Fibroblast of skin of left biceps (primary cell): ENCODE measurements at places on chromosomes 2 and 18.

DNA sequence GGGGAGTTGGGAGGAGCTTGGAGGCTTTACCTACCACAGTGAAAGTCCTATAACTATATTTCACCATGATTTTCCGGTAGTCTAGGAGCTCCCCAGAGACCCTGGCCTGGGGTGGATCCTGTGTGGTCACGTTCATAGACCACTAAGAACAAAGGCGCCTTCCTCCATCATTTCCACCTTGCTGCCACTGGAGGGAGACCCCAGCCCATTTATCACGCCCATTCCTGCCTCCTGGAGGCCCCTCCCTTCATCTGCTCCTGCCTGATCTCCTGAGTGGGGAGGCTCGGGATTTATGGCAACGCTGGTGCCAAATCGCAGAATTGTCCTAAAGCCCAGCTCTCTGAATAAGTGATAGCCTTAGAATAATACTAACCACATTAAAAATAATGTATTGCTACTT lies 507.6 kb upstream of the SPHKAP start:
- DNase-seq = no peak

DNA sequence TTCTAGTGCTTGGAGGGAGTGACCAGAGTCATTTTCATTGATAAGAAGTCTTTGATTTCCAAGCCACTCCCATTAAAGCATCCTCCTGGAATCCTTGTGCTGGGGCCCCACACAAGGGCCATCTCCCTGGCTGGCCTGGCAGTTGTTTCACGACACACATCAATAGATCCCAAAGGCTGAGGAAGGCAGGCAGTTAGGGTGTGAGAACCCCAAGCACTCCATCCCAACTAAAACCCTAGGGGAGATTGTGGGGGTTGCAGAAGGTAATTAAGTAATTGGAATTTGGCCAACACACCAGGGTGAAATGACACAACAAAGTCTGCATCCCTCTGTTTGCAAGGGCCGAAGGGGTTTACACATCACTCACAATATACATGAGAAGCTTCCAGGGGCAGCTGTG lies 578.1 kb upstream of the SYT4 start:
- no peak for DNase-seq

- no peak for DNase-seq
Observed at GRCh38 chr2:86785456-86785855, 5.3 kb downstream of the CD8A start.

- no peak for DNase-seq
Observed at GRCh38 chr2:1788478-1788959, 44.2 kb upstream of the PXDN start.

- no peak for DNase-seq
Observed at GRCh38 chr2:72543497-72544216, 282.2 kb downstream of the EXOC6B start.

DNA sequence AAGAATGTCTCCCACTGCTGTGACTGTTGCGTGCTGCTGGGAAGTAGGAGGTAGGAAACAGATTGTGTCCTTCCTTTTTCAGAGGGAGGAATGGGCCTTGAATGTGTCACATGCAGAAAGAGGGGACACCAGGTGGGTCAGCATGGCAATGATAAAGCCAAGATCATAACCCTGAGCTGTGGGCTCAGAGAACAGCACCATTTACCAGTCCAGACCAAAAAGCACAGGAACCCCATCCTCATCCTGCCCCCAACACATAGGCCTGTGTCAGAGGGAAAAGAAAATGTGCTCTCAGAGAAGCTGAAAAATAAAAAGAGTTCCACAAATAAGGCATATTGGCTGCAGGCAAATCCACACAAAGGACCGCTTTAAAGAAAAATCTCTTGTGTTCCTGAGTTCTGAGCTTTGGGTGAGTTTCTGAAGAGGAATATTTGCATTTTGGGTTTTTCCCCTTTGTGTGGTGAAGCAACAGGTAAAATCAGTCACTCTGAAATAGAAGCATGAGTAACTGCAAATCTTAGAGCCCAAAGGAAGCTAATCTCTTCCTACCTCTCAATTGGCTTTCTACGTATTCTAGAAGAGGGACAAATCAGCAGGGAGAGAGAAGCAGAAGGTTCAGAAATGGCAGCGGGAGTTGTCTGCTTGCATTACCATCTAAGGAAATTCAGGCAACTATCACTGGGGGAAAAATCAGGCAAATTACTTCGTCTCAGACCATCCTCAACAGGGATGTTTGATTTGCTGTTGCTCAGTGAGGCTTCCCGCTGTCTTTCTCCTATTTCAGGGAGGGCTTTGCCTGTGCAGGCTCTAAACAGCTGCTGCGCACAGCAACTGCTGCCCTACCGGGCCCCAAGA lies 106.8 kb downstream of the BCL11A start:
- DNase-seq = no peak

GRCh38 chr2:42169874-42170521 lies 845 bp downstream of the EML4 start:
- no peak for DNase-seq

DNA sequence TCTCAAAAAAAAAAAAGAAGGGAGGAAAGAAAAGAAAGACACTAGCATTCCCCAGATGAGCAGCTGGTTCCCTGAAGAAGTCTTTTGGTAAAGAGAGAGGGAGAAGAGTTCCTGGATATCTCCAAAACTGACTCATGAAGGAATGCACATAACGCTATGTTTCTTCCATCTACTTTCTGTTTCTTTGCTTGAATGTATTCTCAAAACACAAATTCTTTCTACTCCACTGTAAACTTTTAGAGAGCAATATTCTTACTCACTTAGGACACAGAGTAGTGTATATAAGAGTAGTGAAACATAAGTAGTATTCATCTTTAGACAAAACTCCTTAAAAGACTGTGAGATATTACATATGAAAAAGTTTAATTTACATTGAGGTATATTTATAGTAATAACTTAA lies 64.2 kb downstream of the TRIP12 start:
- DNase-seq = no peak

DNA sequence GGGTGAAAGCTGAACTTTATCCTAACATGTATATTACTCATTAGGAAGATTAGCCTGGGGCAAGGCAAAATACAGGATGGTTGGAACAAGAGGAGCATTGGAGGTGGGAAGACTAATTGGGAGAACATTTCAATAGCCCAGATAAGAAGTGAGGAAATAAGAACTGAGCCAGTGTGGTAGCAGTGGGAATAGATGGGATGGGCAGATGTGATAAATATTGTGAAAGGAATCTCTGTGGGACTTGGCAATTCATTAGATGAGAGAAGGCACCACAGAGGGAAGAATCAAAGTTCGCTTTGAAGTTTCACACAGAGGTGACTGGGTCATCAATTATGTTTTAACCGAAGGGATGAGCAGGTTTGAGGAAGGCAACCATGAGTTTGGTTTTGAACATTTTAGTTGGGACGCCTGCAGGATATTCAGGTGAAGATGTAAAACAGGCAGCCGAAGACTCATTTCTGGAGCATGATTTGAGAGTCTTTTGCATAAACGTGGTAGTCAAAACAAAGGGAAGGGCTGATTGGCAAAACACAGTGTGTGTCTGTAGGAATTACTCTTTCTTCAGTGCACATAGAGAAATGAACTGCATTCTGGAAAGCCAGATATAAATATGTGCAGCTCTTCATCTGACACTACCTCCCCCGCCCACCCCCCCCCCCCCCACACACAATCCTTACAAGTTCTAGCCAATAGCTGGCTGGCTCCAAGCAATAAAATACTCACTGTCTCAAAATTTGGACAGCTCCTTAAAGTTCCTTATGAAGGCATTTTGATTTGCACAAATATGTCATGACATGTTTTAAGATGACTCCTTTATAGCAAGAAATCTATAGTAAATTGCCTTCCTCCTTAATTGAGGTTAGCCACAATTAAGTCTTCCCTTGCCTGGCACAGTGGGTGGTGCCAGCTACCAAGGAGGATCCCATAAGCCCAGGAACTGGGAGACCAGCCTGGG lies 1.9 kb upstream of the SLC1A4 start:
- no peak for DNase-seq

DNA sequence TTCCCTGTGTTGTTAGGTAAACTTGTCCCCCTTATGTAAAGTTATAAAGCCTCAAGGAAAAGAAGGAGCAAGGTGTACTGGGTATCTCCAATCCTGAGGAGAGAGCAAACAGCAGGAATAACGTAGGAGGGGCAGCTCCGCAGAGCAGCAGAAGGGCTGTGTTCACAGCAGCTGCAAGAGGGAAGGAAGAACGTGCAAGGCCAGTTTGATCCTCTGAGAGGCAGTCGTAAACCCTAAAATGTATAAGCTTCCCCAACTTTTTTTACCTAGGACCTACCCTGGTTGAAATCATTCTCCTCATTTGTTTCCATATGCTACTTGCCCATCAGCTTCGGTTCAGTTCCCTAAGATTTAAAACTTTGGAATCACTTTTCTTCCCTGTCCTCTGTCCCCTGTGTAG lies 51.9 kb upstream of the MAP3K20 start:
- no peak for DNase-seq

DNA sequence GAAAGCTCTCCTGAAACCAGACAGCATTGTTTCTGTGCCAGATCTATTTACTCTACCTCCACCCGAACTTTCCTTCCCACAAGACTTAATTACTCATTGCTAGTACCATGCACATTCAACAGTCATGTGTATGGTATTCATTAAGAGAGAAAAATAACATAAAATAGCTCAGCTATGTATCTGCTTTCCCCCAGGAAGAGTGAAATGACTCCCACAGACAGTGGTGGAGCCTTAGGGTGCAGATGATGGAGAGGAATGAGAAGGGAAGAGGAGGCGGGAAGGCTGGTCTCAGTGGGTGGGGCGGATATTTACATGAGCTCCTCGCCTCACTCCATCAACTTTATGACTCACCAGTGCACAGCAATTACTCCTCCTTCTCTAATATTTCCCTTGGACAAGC lies 724.5 kb downstream of the EPHA4 start:
- peak; percentile 68 for DNase-seq

GRCh38 chr2:85840091-85840490 lies 48.7 kb downstream of the ST3GAL5 start:
- no peak for DNase-seq

- no peak for DNase-seq
Observed at GRCh38 chr2:238138331-238139195, at the start of gene KLHL30. Gene KLHL30, plus strand, starts transcription at chr2:238138668. Its CDS starts 2,087 bp downstream, at chr2:238140755.

GRCh38 chr18:7749510-7749981 lies 182.4 kb downstream of the PTPRM start:
- no peak for DNase-seq

DNA sequence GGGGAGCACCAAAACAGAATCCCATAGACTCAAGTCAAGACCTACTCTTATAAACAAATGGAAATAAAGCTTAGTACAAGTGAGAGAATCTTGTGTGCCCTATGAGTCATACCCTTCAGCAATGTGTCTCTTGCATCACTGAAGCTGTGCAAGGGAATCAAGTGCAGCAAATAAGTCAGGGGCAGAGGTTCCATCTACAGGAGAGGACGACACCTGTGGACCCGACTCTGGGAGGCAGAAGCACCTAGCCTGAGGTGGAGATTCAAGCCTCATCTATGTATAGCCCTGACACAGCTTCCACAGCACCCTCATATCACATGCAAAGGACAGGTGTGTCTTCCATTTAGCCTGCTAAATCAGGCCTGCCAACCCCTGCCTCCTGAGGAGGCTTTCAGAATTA lies 298.2 kb downstream of the CNTNAP5 start:
- DNase-seq = no peak

GRCh38 chr18:63917817-63918216 lies 10.1 kb downstream of the SERPINB10 start:
- no peak for DNase-seq

- DNase-seq = peak; percentile 63
Observed at GRCh38 chr2:64698668-64699444, 45.1 kb upstream of the SERTAD2 start.

DNA sequence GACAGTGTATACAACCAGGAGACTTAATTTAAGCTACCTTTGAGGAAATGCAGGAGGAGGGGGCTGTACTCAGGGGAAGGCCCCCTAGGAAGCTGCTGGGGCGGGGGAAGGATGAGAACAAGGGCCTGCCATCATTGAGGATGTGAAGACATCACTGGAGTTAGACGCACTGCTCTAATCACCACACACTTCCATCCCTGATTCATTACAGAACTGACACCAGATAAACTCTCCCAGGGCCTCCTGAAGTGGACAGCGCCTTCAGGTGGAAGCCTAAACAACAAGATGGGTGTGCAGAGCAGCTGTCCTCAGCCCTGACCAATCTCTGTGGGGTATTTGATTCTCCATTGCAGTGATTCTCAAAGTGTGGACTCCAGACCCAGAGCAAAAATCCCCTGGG lies 30.6 kb upstream of the SLC35G4 start:
- DNase-seq = no peak

DNA sequence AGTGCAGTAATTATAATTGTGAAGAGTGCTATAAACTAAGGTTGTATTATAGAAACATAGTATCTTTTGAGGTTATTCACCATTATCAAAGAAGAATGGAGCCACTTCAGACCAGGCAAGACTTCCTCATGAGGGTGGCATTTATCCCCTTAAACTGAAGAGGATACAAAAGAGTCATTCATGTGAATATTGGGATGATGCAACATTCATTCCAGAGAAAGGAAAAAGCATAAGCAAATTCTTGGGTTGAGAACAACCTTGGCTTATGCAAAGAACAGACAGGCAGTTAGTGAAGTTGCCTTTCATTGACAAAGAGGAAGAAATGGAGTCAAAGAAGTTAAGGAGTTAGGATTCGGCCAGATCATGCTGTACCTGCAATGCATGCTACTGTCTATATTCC lies 682.5 kb downstream of the MBD2 start:
- no peak for DNase-seq

GRCh38 chr18:44946529-44947113 lies 265.9 kb downstream of the SETBP1 start:
- no peak for DNase-seq

DNA sequence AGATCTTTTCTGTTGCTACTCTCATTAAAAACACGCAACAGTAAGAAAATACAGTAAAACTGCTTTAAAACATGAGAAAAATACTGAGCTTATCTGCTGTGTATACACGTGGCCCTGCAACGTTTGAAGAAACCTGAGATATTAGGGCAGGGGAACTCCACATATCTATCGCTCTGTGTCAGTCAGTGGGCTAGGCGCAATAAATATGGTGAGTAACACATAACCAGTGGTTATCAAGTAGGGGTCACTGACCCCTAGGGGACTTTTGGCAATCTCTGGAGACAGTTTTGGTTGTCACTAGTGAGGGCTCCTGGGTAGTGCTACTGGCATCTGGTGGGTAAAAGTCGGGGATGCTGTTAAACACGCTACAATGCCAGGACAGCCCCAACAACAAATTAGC lies 14.9 kb downstream of the STAT1 start:
- DNase-seq = no peak

- DNase-seq = no peak
Observed at GRCh38 chr18:34114996-34115395, 109.7 kb downstream of the NOL4 start.

DNA sequence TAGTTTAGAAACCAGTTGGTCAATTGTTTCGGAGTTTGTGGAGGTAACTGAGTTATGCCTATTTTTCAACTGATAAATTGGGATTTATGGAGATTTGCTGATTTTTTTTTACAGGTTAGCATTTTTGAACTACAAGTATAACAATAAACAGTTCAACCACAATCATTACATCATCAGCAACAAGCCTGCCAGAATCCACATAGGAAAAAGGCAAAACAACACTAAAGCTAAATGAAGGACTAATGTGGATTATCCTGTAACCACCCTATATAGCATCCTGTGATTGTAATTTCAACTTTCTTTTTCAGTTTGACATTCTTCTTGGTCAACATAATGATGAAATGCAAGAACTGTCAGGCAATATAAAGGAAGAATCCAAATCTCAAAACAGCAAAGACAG lies 76.5 kb downstream of the CCDC102B start:
- no peak for DNase-seq

- no peak for DNase-seq
Observed at GRCh38 chr2:134462275-134462674, 208.4 kb downstream of the MGAT5 start.
